ENCODE measurements at places on chromosomes 4 and X.

- no peak for DNase-seq
Observed at GRCh38 chrX:74924449-74925224, 615 bp downstream of the NEXMIF start.

- no peak for DNase-seq
Observed at GRCh38 chr4:6634746-6635145, 5.7 kb upstream of the MRFAP1 start.

DNA sequence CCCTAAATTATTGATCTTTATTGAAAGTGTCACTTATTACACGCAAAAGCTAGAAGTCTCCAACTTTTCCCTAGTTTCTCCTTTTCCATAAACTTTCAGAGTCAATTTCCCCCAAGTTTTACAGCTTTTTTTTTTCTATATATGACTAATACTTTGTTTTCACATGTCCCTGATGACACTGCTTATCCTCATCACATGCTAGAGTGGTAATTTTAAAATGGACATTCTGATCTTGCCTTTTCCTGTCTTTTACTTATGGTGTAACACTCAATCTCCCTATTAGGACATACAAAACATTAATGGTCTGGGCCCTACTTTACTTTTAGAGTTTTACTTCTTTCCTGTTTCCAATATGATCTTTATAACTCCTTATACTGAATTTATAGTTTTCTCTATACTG, 112.6 kb downstream of the ANK2 start:
- no peak for DNase-seq

DNA sequence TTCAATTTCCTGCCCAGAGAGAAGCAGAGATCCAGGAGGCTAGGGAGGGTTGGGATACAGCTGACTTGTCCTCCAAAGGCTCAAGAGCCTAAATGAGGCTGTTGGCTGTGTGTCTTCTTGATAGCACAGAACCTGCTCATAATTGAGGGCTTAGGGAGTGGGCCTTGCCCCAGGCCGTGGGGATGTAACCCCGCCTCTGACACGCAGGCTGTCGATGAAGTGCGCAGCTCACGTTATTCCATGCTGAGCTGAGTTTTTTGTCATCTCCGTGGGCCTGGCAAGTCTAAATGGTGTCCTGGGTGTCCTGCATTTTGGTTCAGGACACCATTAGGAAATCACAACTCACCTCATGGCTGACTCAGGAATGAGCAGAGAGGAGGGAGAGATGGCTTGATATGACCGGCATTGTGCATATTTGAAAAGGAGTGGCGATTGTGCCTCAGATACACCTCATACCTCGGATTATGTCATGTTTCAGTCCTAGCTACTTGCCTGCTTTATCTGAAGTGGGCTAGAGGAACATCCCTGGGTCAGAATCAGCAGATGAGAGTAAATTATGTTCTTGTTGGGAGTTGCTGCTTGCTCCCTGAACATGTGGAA, 43.7 kb downstream of the FHDC1 start:
- no peak for DNase-seq

- DNase-seq: no peak
Observed at GRCh38 chr4:53589511-53589910, 1.8 kb downstream of the LNX1 start.

- no peak for DNase-seq
Observed at GRCh38 chr4:149344436-149344835, 471.2 kb downstream of the IQCM start.

GRCh38 chr4:65968831-65969558, 298.7 kb upstream of the EPHA5 start:
- DNase-seq: no peak

DNA sequence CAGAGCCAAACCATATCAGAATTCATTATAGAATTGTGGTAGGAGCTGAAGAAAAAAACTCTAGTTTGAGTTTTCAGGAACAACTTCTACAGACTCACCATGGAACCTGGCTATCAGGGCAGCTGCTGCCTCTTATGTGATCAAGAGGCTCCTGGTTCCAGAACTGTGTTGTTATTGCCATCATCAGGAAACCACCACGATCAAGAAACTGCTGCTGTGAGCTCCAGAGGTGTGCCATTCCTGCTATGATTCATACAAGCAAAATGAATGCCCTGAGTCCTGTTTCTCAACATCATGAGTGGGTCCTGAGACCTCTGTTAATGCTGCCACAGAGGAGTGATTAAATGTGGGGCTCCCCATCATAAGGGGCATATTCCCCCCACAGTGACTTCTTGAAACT, 43.7 kb downstream of the TASL start:
- DNase-seq: no peak

- no peak for DNase-seq
Observed at GRCh38 chrX:39757971-39758370, 339.8 kb downstream of the BCOR start.

DNA sequence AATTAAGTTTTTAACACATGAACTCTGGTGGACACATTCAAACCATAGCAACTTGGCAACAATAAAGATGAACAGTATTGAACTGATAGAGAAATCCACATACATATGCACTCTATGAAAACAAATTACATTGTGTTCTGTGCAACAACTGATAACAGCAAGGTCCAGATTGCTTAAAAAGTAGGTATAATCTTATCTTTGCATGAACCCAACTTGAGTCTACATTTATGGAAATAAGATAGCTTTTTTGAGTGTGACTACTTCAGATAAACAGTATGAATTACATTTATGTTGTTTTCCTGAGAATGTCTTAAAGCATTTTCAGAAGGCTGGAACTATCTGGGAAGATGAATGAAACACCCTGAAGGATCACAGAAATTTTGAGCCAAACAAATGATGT, 212.6 kb upstream of the GK2 start:
- DNase-seq: no peak

DNA sequence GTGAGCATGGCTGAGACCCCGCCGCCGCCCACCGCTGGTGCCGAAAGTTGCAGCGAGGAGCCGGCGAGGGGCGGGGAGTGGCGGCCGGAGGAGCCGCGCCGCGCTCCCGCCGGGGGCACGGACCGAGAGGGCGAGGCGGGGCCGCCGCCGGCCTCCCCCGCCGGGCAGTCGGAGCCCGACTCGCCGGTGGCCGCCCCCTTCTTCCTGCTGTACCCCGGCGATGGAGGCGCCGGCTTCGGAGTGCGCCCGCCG, 16.5 kb downstream of the UTP3 start:
- no peak for DNase-seq

- DNase-seq: no peak
Observed at GRCh38 chr4:1765409-1766072, 27.6 kb upstream of the FGFR3 start.

DNA sequence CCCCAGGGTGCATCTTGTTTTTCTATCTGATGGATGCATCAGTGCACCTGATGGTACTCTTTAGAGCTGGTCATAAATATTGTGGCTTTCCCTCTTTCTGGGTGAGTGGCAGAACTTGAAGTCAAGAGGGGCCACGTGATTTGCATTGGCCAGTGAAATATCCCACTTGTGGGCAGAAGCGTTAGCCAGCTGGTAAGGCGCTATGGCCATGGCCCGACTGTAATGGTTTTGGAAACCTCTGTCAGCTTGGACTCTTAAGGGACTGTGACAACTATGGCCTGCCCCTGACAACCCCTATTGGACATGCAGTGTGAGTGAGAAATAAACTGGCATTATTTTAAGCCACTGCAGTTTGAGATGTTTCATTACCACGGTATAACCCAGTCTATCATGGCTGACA, 72.8 kb downstream of the SEL1L3 start:
- DNase-seq: no peak

GRCh38 chr4:133270021-133270570, 121.0 kb downstream of the PCDH10 start:
- DNase-seq: no peak

DNA sequence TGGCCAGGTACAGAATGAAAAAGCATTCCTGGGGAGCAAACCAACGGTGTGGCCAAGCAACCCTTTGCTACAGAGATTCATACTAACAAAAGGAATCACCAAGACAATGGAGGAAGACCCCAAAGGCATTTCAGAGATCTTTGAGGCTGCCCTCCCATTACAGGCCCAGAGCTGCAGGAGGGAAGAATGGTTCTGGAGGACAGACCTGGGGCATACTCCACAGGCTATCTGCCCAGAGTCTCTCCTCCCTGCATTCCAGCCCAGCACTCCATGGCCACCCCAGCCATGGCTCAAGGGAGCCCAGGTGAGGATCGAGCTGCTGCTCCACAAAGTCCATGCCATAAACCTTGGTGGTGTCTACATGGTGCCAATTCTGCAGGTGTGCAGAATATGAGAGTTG, 81.9 kb downstream of the ATP11C start:
- no peak for DNase-seq

GRCh38 chrX:71106427-71106826, at the start of gene CXorf65:
Gene CXorf65 (minus strand): TSS chrX:71106740. CDS start chrX:71106556, 184 bp downstream.
- DNase-seq: no peak

GRCh38 chrX:110267874-110268273, 50.0 kb downstream of the AMMECR1 start:
- DNase-seq: no peak

DNA sequence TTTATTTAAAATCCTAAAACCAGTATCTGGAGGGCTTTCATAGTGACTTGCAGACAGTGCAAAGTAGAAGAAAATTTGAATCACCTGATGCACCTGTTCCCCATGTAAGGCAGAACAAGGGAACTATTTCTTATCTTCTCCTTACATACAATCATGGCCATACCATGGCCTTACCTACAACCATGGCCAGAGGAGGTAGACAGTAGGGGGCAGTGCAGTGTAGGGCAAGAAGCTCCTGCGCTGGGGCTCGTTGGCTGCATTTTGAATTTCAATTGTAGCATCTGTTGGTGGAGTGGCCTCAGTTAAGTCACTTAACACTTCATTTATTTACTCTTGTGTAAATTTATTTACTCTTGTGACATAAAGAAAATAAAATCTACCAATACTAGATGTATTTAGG, 33.0 kb downstream of the GALNTL6 start:
- DNase-seq: no peak

- no peak for DNase-seq
Observed at GRCh38 chrX:110032534-110033147, 29.7 kb downstream of the TMEM164 start.

DNA sequence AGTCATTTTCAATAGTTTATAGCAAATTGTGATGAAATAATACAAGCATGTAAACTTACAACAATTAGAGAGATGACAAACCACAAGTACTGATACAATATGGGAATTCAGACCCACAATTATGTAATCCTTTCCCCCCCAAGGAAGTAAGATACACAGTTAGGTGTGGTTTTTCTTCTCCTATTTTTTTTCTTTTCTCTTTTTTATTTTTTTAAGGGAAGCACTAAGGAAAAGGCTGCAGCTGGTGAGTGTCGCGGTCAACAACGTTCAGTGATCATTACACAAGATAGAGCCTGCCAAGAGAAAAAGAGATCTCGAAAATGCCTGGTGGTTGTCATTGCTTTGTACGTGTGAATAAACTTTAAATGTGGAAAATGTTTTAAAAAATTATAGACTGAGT, 9.8 kb downstream of the NDNF start:
- no peak for DNase-seq

GRCh38 chrX:103310555-103311398, at the start of gene BEX2:
Gene BEX2 (minus strand): TSS chrX:103310990. CDS start chrX:103309976, 1,014 bp downstream.
- peak; percentile 75 for DNase-seq

DNA sequence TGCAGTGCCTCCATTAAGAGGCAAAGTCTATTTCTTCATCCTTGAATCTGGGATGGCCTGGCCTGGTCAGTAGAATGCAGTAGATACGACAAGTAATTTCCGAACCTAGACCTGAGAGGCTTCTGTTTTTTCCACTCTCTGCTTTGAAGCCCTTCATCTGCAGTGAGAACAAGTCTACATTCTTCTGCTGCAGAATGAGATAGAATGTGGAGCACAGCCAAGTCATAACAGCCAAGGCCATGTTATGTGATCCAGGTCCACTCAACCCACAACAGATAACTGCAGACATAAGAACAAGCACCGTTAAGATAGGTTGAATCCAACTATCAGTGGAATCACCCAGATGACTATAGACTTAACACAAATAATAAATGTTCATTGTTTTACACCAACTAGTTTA, 1297.7 kb downstream of the C4orf33 start:
- DNase-seq: no peak

DNA sequence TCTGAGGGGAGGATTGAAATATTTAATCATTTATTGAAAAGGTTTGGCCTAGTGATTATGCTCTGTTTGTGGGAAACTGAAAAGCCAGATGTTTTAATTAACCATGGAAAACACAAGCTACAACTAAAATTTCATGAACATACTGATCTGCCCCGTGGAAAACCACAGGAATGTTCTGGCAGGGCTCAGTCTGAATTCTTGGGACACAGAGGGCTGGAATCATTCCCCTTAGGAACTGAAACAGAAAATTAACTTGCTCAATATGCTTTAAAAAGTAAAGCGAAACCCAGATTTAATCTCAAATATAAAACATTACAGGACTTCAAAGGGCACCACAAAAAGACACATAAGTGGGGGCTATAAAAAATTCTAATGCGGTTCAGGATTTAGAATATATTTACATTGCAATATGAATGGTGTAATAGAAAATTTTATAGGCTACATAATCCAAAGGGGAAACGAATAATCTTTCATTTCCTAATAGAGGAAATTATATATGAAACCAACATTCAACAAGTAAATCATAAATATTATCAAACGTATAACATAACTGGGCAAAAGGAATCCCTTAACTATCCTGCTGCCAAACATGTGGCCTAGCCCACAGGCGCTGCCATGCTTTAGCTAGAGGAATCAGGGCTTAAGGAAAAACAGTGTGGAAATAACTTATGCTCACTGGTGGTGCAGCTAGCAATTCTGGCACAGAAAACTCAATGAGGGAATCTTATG, 70.9 kb downstream of the APBB2 start:
- no peak for DNase-seq

DNA sequence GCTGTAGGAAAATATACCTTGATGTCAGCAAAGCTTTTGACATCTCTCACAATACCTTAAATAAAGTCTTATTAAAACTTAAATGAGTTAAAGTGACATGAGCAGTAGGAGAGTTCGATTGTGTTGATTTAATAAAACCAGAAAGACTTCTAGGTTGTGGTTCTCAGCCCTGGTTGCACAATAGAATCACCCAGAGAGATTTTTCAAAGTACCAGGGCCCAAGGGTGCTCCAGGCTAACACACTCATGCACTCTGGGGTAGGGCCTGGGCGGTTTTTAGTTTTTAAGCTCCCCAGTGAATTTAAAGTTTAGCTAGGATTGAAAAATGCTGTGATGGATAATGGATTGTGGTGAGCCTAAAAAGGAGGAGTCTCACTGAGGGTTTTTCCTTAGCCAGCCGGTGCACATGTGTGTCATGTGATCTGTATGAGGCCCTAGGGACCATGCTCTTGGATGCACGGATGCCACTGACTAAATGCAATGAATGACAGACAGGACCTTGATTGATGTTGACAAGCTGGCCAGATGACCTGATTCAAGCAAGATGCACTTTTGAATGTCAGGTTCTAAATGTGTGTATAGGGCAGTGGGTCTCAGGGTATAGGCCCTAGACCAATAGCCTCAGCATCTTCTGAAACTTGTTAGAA, 185.0 kb downstream of the PTTG2 start:
- no peak for DNase-seq

GRCh38 chrX:150508018-150508417, 60.4 kb upstream of the MTM1 start:
- DNase-seq: no peak
